COLO829 (cell line): ENCODE measurements at places on chromosomes 7 and 10.

- no peak for DNase-seq
These were observed 105.7 kb downstream of the LHFPL3 start for GRCh38 chr7:104434129-104434528.

- DNase-seq, result no peak
These were observed 21.2 kb downstream of the CXCL12 start for GRCh38 chr10:44363716-44364115.

DNA sequence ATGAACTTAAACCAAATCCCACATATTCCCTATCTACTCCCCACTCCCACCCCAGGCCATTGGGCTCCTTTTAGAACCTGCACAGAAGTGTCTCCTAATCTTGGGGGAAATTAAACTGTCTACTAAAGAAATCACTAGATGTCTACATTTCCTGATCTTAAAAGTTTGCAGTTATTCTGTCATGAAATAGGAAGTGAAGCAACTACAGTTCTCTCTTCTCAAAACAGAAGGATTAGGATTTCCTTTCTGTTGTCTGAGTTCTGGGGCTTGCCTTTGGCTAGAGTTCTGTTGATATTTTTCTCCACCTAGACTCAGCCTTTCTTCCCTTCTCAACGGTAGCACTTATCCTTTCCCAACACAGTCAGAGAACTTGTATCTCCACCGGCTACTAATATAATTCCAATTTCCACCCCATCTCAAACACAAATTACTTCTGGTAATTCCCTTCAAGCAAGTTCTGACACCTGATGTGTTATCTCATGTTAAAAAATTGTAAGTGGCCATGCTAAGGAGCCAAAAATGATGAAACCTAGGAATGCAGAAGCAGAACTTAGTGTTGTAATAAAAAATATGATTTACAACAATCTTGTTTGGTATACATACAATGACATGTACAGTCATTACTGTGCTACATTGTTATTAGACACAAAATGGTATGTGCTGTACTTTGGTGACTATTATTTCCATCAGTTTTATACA is 12.1 kb downstream of the OR9A4 start:
- no peak for DNase-seq

- DNase-seq, result no peak
These were observed 64.3 kb upstream of the TMEM106B start for GRCh38 chr7:12146813-12147212.

DNA sequence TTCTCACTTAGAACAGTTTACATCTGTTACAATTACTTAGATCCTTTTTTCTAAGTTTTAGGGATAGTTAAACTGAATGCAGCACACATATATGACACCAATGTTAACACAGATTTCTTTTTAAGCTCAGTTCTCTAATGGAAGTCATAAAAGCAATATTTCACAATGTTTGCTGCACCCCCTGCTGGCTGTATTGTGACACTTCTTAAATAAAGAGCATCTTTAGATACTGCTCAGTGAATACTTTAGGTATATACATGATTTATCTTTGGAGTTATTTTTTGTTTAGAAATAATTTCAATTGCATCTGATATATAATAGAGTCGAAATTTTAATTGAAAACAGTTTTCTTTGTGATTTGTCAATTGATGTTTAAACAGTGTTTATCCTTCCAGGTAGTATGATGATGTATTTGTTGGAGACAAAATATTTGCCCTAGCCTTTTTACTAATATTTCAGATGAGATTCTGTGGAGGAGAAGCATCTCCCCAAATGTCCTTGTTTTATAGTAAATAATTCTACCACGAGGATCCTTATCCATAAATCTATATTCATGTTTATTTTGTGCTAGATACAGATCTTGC is 174.4 kb downstream of the ST7 start:
- peak; percentile 36 for DNase-seq

DNA sequence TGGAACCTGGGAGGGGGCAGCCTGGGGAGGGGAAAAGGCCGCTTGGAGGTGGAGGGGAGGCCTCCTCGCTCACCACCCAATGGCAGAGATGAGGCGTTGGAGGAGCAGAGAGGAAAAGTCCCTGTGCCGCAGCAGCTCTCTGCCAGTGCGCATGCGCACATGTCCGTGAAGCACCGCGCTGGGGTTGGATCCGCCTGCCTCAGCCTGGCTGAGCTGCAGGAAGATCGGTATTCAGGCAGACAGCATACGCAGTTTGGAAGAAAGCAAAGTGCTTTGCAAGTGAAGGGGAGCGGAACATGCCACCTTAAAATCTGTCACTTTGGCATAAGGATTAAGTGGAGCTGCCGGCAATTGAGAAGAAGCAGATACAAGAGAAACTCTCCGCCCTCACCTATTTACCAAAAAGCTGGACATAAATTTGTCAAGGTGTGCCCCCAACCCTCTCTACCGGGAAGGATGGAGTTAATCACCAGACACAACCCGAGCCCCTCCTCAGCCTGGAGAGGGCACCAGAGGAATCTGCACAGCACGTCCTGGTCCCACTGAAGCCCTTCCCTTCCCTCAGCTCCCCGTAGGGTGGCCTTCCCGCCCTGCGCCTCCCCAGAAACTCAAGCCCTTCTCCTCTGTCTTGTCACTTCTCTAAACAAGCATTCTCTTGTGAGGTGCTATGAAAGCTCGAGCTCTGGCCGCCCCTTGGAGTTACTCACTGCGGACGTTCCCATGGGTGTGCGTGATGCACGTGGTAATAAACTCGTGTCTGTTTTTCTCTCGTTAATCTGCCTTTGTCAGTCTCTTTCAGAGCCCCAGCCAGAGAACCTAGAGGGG is 32.2 kb upstream of the TMEM72 start:
- DNase-seq, result peak; percentile 73

- peak; percentile 64 for DNase-seq
These were observed 225.2 kb upstream of the PRSS58 start for GRCh38 chr7:142482891-142483658.

GRCh38 chr10:132836248-132836831 is 50.4 kb upstream of the NKX6-2 start:
- no peak for DNase-seq
